ENCODE measurements at places on chromosomes 7 and 10.

DNA sequence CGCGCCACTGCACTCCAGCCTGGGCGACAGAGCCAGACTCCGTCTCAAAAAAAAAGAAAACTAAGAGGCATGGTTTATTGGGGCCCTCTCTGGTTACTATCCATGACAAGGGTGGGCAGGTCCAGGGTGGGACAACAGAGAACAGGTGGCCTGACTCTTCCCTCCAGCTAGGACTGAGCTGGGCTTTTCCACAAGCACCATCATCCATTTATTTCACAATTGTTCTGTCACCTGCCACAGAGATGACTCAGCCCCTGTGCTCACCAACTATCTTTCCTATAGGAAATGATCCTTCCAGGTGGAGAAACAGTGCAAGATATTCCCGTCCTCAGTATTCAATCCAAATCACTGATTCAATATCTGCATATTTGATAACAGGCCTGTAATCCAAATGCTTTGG, 44.9 kb upstream of the MYL10 start:
- DNase-seq = no peak

DNA sequence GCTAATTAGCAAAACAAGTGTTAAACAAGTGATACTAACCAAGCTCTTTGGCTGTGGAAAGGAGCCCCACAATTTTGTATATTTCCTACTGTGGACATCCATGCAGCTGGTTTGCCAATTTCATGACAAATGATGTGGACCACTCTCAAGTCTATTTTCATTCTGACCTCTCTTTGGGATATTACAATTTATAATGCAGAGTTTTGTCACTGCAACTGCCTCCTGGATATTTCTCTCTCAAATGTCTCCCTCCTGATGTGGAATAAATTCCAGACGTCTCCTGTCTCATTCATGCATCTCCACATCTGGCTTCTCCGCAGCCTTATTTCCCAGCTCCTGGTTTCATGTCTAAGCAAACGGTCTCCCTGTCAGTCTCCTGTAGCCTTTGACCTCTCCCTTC, 80.6 kb upstream of the RHEB start:
- DNase-seq = no peak

DNA sequence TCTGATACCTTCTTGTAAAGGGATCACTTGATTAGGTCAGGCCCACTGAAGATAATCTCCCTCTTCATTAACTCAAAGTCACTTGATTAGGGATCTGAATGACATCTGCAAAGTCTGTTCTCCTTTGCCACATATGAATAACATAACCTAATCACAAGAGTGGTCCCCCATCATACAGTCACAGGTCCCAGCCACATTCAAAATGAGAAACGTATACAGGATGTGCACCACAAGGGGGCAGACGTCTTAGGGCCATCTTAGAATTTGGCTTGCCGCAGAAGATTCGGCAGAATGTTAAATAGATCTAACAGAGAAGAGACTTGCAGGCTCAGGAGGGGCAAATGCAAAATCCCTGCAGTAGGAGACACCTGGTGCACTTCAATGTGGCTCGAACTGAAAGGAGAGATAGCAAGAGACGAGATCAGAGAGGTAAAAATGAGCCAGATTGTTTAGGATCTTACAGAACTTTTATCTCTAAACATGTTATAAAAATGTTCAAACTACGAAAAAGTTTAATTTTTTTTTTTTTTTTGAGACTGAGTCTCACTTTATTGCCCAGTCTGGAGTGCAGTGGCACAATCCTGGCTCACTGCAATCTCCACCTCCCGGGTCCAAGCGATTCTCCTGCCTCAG, 10.4 kb upstream of the SMC3 start:
- DNase-seq = peak; percentile 71

DNA sequence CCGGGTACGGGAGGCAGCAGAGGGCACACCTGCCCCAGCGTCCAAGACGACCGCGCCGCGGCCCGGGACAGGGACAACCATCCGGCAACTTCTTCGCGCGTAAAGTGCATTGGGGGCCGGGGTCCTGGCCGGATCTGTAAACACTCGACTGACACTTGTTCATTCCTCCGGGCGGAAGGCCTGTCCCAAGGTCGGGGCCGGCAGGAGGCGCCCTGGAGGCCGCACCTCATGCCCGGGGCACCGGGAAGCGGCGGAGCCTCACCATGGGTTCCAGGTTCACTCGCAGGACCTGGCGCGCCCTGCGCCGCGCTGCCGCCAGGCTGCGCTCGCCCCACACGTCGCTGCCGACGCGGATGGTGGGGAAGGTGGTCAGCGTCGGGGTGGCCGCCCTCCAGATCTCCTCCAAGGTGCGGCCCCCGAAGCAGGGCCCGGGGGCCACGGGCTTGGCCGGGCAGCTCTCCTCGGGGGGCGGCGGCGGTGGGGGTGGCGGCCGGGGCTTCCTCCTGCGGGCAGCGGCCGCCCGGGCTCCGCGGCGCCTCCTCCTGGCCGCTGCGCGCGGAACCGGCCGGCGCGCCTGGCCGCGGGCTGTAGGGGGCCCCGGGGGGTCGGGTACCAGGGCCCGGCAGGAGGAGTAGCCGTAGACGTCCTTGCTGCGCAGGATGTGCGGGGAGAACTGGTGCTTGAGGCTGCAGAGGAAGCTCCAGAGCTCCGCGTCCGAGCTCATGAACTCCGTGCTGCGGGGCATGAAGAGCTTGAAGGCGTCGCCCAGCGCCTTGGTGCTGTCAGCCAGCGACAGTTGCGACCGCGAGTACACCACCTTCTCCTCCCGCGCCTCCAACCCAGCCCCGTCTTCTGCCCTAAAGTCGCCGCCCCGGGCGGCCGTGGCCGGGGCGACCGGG, 746 bp downstream of the CCDC71L start:
- peak; percentile 88 for DNase-seq

- DNase-seq = no peak
Measured at GRCh38 chr10:122234416-122234815, 36.7 kb upstream of the BTBD16 start.

GRCh38 chr10:27723436-27723835, 22.2 kb downstream of the MKX start:
- DNase-seq = no peak

DNA sequence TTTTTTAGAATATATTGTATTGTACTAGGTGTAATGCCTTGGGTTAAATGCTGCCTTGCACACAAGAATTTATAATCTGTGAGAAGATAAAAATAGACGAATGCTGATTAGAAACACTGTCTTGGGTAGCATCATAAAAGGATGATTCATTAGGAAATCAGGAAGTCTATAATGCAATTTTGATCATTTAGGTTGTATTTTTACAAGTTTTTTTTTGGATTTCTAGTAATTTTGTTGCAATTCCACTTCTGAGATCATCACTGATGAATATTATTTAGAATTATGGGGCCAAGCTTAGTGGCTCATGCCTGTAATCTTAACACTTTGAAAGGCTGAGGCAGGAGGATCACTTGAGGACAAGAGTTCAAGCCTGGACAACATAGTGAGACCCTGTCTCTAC, 29.6 kb downstream of the WBP1L start:
- no peak for DNase-seq

- no peak for DNase-seq
Measured at GRCh38 chr7:7554021-7554432, 12.7 kb upstream of the MIOS start.

DNA sequence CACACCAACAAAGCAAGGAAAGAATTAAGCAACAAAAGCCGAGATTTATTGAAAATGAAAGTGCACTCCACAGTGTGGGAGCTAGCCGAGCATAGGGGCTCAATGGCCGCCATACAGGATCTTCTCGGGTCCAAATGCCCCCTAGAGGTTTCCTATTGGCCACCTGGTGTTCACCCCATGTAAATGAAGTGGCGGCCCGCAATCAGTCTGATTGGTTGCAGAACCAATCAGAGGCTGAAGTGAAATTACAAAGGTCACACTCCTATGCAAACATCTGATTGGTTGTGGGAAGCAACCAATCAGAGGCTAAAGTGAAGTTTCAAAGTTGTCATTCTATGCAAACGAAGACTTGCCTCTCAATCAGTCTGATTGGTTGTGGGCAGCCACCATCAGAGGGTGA, 61.8 kb upstream of the SLC35B4 start:
- no peak for DNase-seq

DNA sequence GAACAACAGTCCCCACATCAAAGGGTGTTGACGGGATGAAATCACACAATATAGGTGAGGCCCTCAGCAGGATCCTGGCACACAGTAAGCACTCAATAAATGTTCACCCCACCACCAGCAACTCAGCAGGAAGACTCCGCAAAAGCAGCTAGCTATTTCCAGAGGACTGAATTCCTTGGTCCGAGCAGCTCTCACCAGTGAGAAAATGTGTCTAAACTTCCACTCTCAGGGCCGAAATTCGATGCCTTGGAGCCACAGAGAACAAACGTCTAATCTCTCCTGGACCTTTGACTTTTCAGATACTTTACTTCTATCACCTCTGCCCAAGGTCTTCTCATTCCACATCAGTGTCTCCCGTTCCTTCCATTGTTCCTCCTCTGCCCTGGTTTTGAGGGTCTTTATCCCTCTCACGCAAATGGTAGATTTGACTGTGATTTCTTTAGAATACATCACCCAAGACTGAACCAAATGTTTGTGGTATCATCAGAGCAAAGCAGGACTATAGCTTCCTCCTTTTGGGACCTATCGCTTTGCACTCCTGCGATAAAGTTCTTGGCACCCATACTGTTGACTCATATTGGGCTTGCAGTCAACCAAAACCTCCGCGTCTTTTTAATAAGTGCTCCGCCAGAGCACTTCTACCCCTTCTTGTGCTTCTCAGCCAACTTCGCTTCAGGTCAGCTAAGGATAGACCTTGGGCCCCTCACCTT, 903 bp upstream of the NT5C2 start:
- no peak for DNase-seq

- no peak for DNase-seq
Measured at GRCh38 chr10:921471-922414, 9.8 kb downstream of the LARP4B start.

GRCh38 chr7:39547336-39547735, 18.9 kb upstream of the YAE1 start:
- no peak for DNase-seq

GRCh38 chr7:64884085-64884912, 18.8 kb upstream of the ZNF273 start:
- no peak for DNase-seq

DNA sequence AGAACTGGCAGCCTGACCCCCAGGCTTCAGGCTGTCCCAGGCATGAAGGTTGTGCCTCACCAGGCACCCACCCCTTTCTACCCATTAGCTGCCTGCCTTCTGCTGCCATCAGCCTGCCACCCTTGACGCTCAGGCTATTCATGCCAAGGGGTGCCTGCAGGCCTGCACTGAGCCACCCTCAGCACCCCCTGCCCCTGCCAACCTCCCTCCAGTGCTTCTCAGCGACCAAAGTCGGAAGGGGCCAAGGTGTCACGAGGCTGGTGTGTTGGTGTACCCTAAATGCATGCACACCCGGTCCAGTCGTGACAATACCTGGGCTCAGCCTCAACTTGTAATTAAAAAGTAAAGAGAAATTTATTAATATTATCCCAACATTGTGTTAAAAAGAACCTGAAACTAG, 422.7 kb downstream of the ARL4A start:
- no peak for DNase-seq

- no peak for DNase-seq
Measured at GRCh38 chr7:142833174-142834048, 21.5 kb upstream of the EPHB6 start.

DNA sequence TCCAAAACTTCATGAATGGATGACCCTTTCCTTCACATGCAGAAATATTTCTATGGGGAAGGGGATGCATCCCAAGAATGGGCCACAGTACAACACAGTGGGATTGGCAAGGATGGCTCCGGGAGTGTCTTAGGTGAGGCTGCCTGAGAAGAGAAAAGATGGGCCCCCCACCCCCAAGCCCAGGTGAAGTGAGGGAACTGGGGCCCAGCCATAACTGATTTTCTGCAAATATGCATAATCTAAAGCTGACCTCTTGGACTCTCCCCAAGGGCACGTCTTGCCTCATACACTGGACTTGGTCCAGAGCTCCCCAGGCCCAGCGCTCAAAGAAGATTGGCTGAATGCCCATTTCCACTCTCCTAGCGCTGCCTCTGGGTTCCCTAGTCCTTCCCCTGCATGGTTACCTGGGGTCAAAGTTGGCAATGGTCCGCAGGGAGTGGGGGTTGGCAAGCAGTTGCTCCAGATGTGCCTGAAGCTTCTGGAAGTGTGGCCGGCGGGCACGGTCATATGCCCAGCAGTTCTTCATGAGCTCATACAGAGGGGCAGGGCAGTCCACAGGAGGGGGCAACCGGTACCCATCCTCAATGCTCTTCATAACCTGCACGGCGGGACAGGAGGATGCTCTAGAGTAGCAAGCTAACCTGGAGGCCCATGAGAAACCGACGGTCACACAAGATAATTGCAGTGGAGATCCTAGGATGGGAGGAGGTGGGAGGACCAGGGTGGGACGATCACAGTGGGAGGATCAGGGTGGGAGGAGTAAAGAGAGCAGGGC, 12.3 kb downstream of the ZYX start:
- DNase-seq = no peak

- DNase-seq = no peak
Measured at GRCh38 chr10:119853574-119853973, 19.1 kb downstream of the MCMBP start.

DNA sequence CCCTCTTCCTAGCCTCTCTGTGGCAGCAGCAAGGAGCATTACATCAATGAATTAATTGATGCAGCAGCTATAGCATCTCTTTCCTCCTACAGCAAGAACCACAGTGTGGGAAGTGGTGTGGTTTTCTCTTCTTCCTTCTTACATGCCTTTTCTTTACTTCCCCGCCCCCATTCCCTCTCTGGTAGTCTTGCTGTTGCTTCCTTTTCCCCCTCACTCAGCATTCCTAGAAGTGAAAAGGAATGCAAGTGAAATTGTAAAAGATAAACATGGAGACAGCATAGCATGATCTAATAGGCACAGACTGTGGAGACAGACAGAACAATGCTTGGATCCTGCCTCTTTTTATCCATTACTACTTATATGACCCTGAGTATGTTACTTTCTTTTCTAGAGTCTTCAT, 370.5 kb upstream of the BMPER start:
- DNase-seq = no peak

All from stimulated activated CD4-positive, alpha-beta T cell treated with anti-CD3 and anti-CD28 coated beads, Interleukin-1b, Interleukin-23, amount 100 ng/mL, for 48 hours (primary cell).